Activated CD4-positive, alpha-beta T cell treated with anti-CD3 and anti-CD28 coated beads, Interleukin-2, amount 10 ng/mL, durations not matched to agents 24 days and 14 days (primary cell): ENCODE measurements at places on chromosomes 12 and 14. TPM values are rescaled to one million over a fixed set of nuclear protein-coding genes. Genes with fewer than 3 reads are reported as not detected.
A peak's percentile ranks its signal among the peaks of the same experiment; 100 is the strongest.

DNA sequence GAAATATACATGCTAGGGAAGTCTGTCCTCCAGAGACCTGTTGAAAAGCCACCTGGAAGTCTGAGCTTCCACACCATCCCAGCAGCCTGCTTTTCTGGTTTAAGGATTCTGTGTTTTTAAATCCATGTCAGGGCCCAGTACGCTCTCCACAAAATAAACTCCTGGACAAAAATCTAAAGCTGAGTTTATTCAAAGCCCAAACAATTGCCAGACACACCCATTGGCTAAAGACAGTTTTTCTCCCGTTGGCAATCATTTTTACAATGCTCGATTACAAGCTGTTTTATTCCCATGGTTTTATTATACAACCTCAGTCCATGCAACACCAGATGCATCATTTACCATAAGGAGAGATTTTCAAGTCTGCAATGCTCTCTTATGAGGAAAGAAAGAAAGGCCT lies 94.5 kb downstream of the MYRFL start:
- H3K4me1 ChIP-seq = no peaks in the 10 kb centered on the region
- no peak for DNase-seq
- H3K36me3 ChIP-seq = no peaks in the 10 kb centered on the region
- H3K27me3 ChIP-seq = peaks cover 6% of the 10 kb centered on the region
- H3K4me3 ChIP-seq = no peak overlapping the region

- peaks cover 16% of the 10 kb centered on the region for H3K36me3 ChIP-seq
- H3K27me3 ChIP-seq = no peaks in the 10 kb centered on the region
- no peaks in the 10 kb centered on the region for H3K4me1 ChIP-seq
- no peak for DNase-seq
- H3K4me3 ChIP-seq = no peak overlapping the region
Observed at GRCh38 chr12:4615667-4616066, 33.2 kb downstream of the AKAP3 start.

DNA sequence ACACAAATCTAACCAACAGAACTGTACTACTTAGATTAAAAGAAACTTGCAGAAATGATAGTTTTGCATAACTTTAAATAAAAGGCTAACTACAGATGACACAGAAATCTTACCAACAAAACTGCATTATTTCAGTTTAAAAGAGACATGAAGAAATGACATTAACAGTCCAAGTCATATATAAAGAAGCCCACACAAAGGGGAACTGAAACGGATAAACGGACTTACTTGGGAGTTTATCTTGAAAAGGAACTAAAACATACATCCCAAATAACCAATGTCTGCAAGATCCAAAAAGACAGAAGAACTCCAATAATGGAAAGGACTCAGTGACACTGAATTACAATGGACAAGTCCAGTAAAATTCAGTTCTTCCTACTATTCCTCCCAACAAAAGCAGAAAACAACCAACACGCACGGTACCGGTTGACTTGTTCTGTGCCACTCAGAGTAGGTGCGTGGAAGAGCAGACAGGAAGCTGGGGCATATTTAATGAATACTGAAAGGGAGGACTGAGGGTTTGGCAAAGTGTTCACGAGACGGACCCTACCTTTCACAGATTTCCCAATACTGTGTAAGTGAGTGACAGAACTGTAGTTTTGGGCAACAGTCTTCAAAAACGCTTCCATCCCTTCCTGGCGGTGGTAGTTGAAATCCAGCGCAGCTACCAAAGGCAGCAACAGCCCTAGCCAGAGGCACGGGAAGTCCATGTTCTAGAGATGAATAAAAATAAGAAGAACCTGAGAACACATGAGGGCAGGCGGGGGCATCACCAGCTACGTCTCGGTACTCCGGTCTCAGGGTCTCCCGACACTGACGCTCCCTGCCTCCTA lies 627 bp downstream of the CPM start:
- H3K4me3 ChIP-seq = peak overlapping the region; percentile 94
- no peak for DNase-seq
- H3K36me3 ChIP-seq = peaks cover 30% of the 10 kb centered on the region
- H3K4me1 ChIP-seq = peaks cover 16% of the 10 kb centered on the region
- no peaks in the 10 kb centered on the region for H3K27me3 ChIP-seq
- H3K27ac ChIP-seq = peak overlapping the region; percentile 85

DNA sequence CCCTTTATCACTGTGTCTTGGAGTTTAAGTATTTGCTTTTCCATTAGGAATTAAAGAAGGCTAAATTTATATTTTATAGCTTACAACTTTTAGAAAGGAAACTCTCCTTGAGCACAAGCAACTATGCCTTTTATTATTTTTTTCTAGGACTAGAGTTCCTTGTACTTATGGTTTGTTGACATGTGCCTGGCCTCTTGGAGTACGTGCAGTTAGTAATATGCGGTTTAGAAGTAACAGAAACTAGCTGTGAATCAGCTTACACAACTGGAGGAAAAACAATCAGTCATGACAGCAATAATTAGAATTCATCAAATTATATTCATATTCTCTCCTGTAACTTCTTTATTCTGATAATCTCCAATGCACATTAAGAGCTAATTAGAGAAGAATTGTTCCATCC lies 428.7 kb downstream of the AEBP2 start:
- no peaks in the 10 kb centered on the region for H3K27me3 ChIP-seq
- H3K4me3 ChIP-seq = no peak overlapping the region
- H3K36me3 ChIP-seq = no peaks in the 10 kb centered on the region
- no peak overlapping the region for H3K27ac ChIP-seq
- H3K4me1 ChIP-seq = no peaks in the 10 kb centered on the region
- DNase-seq = peak; percentile 4

GRCh38 chr12:15196221-15196620 lies 25.0 kb downstream of the RERG start:
- peaks cover 18% of the 10 kb centered on the region for H3K27me3 ChIP-seq
- H3K36me3 ChIP-seq = no peaks in the 10 kb centered on the region
- H3K4me1 ChIP-seq = no peaks in the 10 kb centered on the region
- no peak overlapping the region for H3K4me3 ChIP-seq

- H3K4me1 ChIP-seq = peaks cover 23% of the 10 kb centered on the region
- no peak overlapping the region for H3K4me3 ChIP-seq
- peaks cover 29% of the 10 kb centered on the region for H3K27me3 ChIP-seq
- H3K36me3 ChIP-seq = no peaks in the 10 kb centered on the region
Observed at GRCh38 chr12:9810671-9811070, 16.6 kb upstream of the KLRF1 start.

GRCh38 chr14:52049721-52050588 lies 18.9 kb downstream of the NID2 start:
- H3K27me3 ChIP-seq = peaks cover 20% of the 10 kb centered on the region
- no peak overlapping the region for H3K4me3 ChIP-seq
- no peak for DNase-seq
- H3K27ac ChIP-seq = no peak overlapping the region
- peaks cover 12% of the 10 kb centered on the region for H3K4me1 ChIP-seq

DNA sequence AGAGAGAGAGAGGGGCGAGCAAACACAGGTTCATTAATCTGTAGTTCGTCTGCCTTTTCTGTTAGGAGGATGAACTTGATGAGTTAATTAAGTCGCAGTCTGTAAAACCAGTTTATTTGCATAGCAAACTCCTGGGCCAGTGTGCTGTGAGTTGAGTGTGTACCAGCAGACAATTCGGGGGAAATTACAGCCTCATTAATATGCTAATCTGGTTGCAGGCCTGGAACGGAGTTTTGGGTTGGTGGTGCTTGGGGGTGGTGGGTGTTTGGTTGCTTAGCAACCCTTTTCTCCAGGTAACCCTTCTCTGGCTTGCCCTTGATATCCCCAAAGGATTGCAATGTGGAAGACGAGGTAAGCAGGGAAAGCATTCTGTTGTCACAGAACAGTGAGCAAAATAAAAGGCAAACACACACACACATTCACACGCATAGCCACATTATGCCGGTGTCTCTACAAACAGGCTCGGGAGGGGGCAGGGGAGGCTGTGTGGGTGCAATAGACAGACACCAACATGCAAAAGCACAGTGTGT lies 29.2 kb upstream of the LHX5 start:
- H3K4me1 ChIP-seq = no peaks in the 10 kb centered on the region
- no peaks in the 10 kb centered on the region for H3K36me3 ChIP-seq
- DNase-seq = no peak
- H3K27me3 ChIP-seq = peaks cover 14% of the 10 kb centered on the region
- H3K27ac ChIP-seq = no peak overlapping the region

GRCh38 chr12:9957834-9958233 lies 13.4 kb upstream of the CLEC12A start:
- H3K4me3 ChIP-seq = peak overlapping the region; percentile 35
- H3K4me1 ChIP-seq = peaks cover 39% of the 10 kb centered on the region
- DNase-seq = peak; percentile 69

GRCh38 chr12:104056419-104056972 lies 6.5 kb upstream of the GLT8D2 start:
- DNase-seq = no peak
- H3K27me3 ChIP-seq = peaks cover 72% of the 10 kb centered on the region
- H3K4me1 ChIP-seq = peaks cover 6% of the 10 kb centered on the region
- no peaks in the 10 kb centered on the region for H3K36me3 ChIP-seq
- no peak overlapping the region for H3K27ac ChIP-seq

- H3K27ac ChIP-seq = peak overlapping the region; percentile 92
- H3K4me1 ChIP-seq = peaks cover 46% of the 10 kb centered on the region
- H3K27me3 ChIP-seq = no peaks in the 10 kb centered on the region
- peak overlapping the region; percentile 80 for H3K4me3 ChIP-seq
Observed at GRCh38 chr14:65229748-65230728, 127.7 kb upstream of the MAX start.

DNA sequence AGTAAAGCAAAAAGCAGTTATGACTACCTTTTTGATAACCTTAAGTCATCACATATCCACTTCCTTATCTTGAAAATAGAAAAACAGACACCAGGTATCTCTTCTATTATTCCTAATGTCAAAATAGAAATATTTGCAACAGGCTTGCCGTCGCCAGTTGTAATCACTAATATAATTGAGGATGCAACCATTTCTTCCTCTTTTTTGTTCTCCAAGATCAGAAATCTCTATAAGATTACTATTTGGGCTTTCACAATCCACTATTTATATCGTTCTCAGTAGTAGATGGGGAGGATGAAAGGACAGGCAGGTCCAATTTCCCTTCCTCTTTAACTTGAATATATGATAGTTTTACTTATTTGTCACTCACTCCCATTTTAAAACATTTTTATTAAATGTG lies 130.2 kb upstream of the HMGA2 start:
- no peak overlapping the region for H3K27ac ChIP-seq
- no peaks in the 10 kb centered on the region for H3K36me3 ChIP-seq
- H3K27me3 ChIP-seq = peaks cover 5% of the 10 kb centered on the region
- no peak for DNase-seq
- H3K4me1 ChIP-seq = no peaks in the 10 kb centered on the region

GRCh38 chr12:19239616-19240234 lies 110.2 kb downstream of the PLEKHA5 start:
- H3K27me3 ChIP-seq = peaks cover 6% of the 10 kb centered on the region
- H3K27ac ChIP-seq = no peak overlapping the region
- no peak for DNase-seq
- no peaks in the 10 kb centered on the region for H3K4me1 ChIP-seq
- H3K4me3 ChIP-seq = no peak overlapping the region

DNA sequence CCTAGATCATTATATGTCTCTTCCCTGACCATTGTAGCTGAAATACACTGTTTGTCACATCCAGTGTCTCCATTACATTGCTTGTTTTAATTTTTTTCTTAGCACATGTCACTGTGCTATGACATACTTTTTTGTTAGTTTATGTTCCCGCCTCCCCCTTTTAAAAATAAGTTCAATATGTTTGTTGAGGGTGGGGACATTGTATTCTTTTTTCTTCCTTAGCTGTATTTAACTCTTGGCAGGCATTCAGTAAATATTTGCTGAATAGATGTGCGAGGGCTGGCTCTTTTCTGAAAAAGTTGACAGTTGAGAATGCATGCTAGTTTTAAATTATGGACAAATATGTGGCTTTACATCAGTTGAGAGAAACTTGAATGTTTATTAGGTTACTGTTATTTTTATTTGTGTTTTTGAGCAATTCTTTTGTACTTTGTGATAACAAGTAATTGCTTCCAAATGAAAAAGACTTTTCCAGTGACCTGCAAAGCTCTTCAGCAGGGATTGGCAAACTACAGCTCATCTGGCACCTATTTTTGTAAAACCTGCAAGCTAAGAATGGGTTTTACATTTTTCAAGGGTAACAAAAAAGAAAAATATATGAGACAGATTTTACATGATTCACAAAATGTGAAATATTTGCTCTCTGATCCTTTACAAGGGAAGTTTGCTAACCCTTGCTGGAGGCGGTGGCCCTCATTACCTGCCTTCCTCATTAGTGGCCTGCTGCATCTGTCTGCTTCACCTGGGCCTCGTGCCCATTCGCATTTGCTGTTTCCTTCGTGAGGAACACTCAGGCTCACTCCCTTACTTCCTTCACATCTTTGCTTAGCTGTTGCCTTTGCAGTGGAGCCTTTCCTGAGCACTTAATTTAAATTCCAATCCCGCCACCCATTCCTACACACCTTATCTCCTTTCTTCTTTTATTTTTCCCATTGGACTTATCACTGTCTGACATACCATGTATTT lies 229.4 kb downstream of the ERC1 start:
- no peaks in the 10 kb centered on the region for H3K36me3 ChIP-seq
- H3K4me3 ChIP-seq = no peak overlapping the region
- no peaks in the 10 kb centered on the region for H3K27me3 ChIP-seq

- DNase-seq = no peak
- no peak overlapping the region for H3K4me3 ChIP-seq
- no peaks in the 10 kb centered on the region for H3K36me3 ChIP-seq
- peaks cover 12% of the 10 kb centered on the region for H3K4me1 ChIP-seq
- no peak overlapping the region for H3K27ac ChIP-seq
Observed at GRCh38 chr12:51430196-51430895, 5.7 kb downstream of the SLC4A8 start.

GRCh38 chr12:12224240-12224940 lies 42.5 kb downstream of the LRP6 start:
- no peak for DNase-seq
- no peak overlapping the region for H3K27ac ChIP-seq
- no peak overlapping the region for H3K4me3 ChIP-seq
- H3K4me1 ChIP-seq = peaks cover 3% of the 10 kb centered on the region
- H3K36me3 ChIP-seq = no peaks in the 10 kb centered on the region
- peaks cover 30% of the 10 kb centered on the region for H3K27me3 ChIP-seq

DNA sequence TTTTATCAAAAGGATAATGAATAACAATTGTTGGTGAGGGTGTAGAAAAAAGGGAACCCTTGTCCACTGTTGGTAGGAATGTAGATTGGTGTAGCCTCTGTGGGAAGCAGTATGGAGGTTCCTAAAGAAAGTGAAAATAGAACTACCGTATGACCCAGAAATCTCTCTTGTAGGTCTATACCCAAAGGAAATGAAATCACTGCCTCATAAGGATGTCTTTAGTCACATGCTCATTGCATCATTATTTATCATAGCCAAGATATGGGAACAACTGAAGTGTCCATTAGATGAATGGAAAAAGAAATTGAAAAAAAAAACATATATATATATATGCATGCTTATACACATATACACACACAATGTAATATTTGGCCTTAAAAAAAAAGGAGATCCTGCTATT lies 158.8 kb upstream of the NPAS3 start:
- H3K4me1 ChIP-seq = no peaks in the 10 kb centered on the region
- H3K4me3 ChIP-seq = no peak overlapping the region
- H3K36me3 ChIP-seq = no peaks in the 10 kb centered on the region
- no peak overlapping the region for H3K27ac ChIP-seq

CLEC4E gene
- not detected in 2 replicates for total RNA-seq

ACACB gene
- 5.8 and 5.9 TPM in 2 replicates for total RNA-seq

OTOGL gene
- total RNA-seq = not detected in 2 replicates

NDUFA12 gene
- total RNA-seq = 111 and 116 TPM in 2 replicates

AVPR1A gene
- total RNA-seq = not detected in 2 replicates

TSHR gene
- not detected in 2 replicates for total RNA-seq
